Suppressor macrophage (primary cell): ENCODE measurements at places on chromosomes 5 and 9.

GRCh38 chr9:86941197-86941596 is 6.1 kb downstream of the GAS1 start:
- no peak for DNase-seq

GRCh38 chr5:55926476-55926875 is 68.3 kb downstream of the IL6ST start:
- no peak for DNase-seq

DNA sequence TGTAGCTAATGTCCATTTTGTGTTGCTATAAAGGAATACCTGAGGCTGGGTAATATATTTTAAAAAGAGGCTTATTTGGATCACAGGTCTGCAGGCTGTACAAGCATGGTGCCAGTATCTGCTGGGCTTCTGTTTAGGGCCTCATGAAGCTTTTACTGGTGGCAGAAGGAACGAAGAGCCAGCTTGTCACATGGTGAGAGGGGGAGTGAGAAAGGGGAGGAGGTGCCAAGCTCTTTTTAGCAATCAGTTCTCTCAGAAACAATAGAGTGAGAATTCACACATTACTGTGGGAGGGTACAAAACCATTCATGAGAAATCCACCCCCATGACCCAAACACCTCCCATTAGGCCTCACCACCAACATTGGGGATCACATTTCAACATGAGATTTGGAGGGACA is 340.9 kb downstream of the RASEF start:
- DNase-seq: peak; percentile 1

- DNase-seq: no peak
These were observed 157.3 kb downstream of the SPOCK1 start for GRCh38 chr5:137341831-137342230.

- peak; percentile 61 for DNase-seq
These were observed 7.4 kb downstream of the MEF2C start for GRCh38 chr5:88875341-88876234.

DNA sequence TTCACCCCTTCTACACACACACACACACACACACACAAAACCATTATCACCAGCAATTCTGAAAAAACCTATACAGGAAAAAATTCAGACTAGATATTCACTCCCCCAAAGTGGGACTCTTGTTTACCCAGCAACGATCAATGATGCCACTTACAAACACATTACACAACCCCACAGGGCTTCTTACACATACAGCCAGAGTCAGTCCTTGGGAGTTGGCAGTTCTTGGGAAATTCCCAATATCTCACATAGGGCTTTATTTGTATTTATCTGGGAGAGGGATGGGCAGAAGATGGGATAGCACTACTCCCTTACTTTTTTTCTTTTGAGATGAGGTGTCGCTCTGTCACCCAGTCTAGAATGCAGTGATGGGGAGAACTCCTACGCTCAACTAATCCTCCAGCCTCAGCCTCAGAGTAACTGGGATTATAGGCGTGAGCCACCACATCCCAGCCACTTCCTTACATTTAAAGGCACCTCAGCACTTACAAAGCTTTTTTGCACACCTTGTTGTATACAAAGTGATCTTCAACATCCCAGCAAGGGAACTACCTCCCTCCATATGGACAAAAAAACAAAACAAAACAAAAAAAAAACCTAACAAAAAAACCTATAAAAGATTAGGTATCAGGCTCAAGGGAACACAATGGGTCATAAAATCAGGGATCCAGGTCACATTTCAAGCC is 168.4 kb downstream of the TSSK1B start:
- no peak for DNase-seq

- no peak for DNase-seq
These were observed 285.8 kb upstream of the MEF2C start for GRCh38 chr5:89168766-89169165.

GRCh38 chr9:93477397-93477796 is 24.0 kb upstream of the FAM120AOS start:
- DNase-seq: no peak

- DNase-seq: no peak
These were observed 80.1 kb upstream of the PLPP6 start for GRCh38 chr9:4581861-4582565.

DNA sequence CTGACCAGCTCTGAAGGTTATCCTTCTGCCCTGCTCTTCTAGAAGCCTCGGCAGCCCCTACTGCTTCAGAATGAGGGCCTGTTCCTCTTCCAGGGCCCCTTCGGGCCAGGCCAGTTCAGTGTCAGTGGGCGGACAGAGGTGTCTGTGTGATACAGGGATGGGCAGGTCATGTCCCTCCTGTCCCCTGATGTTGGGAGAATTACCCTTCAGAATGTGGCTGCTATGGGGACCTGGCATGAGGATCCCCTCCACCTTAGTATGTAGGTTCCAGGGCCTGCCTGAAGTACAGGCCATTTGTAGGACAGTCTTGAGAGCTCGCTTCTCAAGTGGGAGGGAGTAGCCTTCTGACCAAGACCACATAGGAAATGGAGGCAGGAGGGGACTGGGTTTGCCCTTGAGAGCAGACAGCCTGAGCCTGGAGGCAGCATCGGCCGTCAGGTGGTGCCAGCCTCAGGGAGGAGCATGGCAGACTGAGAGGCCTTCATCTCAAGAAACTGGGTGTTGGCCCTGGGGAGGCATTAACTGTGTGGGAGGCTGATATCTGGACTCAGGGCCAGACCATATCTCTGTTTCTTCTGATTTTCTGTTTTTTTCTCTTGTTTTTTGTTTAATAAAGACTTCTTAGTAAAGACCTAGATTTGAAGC is 32.0 kb downstream of the ANGPTL2 start:
- no peak for DNase-seq

DNA sequence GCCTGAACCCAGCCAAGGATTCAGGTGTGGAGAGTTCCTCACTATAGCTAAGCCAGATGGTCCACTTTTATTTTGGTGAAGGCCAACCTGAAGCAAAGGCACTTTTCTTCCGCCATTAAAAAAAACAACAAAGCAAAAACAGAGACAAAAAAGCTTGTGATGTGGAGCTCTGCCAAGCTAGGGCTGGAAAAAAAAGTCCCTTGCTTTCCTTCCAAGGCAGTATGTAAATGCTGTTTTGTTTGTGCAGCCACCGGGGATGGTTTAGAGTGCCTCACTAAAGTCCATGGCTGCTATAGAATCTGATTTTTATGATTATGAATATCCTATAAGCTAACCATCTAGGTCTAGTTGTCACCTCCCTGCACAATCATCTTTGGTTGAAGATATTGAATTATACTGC is 14.9 kb downstream of the MEGF10 start:
- DNase-seq: no peak

GRCh38 chr9:124940521-124940893 is 376 bp downstream of the GOLGA1 start:
- DNase-seq: no peak

DNA sequence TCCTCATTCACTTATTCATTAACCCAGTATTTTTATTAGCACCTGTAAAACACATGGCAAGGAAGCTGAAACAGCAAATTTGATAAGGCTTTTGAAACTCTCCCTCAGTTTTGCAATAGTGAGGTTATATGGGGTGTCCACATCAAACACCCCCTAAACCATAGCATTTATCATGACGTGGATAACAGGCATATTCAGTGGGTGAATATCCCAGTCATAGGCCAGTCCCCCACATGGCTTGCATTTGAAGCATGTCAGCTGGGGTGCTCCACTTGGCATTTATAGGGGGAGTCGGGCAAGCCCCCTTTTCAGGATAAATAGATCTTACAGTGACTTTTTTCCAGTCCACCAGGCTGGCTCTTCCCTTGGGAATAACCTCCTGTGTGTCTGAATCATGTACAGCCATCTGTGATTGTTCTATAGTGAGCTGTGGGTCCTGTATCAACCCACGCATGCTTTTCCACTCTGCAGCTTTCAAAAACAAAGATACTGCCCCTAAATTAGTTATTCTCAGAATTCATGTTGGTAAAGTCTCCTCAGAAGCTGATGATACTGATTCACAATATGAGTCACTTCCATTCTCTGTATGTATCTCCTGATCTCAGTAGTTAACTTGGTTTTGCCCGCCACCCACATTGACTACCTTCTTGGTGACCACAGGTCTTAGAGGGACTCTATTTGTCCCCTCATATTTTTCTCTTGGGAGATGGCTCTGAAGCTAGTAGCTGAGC is 84.4 kb upstream of the SPIN1 start:
- DNase-seq: peak; percentile 16

- DNase-seq: no peak
These were observed 41.7 kb downstream of the SEMA6A start for GRCh38 chr5:116532762-116533525.
